ENCODE measurements at places on chromosomes 3 and 15.
A peak's percentile ranks its signal among the peaks of the same experiment; 100 is the strongest.

- DNase-seq = no peak
Measured at GRCh38 chr3:147416931-147417330, 7.8 kb downstream of the ZIC1 start.

GRCh38 chr3:128321418-128321817, 145.3 kb downstream of the DNAJB8 start:
- DNase-seq = no peak

GRCh38 chr3:160719710-160720109, 36.3 kb upstream of the PPM1L start:
- DNase-seq = no peak

GRCh38 chr3:67661089-67661488, 6.7 kb upstream of the SUCLG2 start:
- DNase-seq = no peak

GRCh38 chr3:125239266-125239665, 26.7 kb upstream of the SLC12A8 start:
- DNase-seq = no peak

- DNase-seq = no peak
Measured at GRCh38 chr3:26247712-26248111, 374.9 kb upstream of the LRRC3B start.

DNA sequence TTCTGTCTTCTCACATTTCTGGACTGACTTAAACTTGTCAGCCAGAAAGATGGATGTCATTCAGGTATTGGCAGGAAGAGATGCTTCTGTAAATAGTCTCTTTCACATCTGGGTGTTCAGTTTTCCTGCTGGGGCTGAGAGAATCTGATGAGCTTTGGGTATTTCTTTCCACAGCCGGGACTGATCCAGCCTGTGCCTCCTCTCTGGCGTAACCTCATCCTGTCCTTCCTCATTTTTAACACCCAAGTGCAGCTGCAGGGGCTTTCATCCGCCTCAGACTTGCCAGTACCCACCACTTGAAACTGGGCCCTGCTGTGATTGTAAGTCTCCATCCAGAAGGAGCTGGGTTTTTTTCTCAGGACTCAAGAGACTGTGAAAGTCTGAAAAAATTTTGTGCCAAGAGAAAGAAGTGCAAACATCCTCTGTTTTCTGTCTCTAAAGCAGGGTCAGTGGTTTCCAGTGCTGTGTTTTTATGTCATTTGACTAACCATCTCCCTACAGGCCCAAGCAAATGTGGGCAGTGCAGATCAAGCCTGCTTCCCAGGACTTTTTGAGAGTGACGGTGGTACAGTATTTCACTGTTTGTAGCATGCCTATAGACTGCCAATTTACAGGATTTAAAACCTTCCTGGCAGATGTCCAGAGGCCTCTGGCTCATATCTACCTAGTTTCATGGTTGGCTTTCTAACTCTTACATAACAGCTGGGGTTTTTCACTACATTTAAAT, 342.7 kb downstream of the PTPRG start:
- peak; percentile 16 for DNase-seq

GRCh38 chr3:126553284-126554084, 5.2 kb downstream of the C3orf22 start:
- DNase-seq = no peak

GRCh38 chr3:16177382-16177781, 2.9 kb downstream of the GALNT15 start:
- no peak for DNase-seq

DNA sequence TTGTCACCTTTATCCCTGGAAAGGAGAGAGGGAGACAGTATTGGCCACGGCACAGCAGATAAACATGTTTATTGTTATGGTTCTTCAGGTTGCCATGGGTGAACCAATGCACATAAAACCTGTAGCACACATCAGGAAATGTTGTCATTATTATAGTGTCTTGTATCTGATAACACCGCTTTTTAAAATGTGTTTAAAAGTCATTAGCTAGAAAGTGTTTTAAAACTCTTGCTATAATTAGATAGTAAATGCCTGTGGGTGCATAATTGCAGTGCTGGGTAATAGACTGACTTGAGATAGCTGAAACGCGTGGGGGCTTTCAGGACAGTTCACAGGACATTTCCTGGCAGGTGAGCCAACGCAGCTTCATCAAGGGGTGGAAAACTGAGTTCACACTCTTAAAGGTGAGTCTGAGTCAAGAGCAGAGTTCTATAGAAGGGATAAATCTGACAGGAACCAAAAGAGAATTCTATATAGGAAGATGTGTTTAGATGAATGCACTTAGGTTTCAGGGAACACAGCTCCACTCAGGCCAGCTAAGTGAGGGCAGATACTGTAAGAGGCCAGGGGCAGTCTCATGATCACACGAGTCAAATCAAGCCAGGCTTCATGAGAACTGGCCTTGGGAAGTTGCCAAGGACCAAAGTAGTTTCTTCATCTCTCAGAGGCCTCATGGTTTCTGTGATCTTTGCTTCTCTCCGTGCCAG, 35.6 kb upstream of the PPP4R2 start:
- no peak for DNase-seq

DNA sequence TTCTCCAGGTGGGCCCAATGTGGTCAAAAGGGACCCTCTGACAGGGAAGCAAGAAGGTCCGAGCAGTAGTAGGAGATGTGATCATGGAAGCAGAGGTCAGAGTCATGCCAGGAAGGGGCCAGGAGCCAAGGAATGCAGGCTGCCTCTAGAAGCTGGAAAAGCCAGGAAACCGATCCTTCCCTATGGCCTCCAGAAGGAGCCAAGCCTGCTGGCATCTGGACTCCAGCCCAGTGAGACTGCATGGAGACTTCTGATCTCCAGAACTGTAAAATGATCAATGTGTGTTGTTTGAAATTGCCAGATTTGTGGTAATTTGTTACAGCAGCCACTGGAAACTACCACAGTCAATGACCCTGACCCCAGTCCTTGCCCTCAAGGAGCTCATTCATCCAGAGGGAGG, 56.8 kb upstream of the SPATA12 start:
- no peak for DNase-seq

DNA sequence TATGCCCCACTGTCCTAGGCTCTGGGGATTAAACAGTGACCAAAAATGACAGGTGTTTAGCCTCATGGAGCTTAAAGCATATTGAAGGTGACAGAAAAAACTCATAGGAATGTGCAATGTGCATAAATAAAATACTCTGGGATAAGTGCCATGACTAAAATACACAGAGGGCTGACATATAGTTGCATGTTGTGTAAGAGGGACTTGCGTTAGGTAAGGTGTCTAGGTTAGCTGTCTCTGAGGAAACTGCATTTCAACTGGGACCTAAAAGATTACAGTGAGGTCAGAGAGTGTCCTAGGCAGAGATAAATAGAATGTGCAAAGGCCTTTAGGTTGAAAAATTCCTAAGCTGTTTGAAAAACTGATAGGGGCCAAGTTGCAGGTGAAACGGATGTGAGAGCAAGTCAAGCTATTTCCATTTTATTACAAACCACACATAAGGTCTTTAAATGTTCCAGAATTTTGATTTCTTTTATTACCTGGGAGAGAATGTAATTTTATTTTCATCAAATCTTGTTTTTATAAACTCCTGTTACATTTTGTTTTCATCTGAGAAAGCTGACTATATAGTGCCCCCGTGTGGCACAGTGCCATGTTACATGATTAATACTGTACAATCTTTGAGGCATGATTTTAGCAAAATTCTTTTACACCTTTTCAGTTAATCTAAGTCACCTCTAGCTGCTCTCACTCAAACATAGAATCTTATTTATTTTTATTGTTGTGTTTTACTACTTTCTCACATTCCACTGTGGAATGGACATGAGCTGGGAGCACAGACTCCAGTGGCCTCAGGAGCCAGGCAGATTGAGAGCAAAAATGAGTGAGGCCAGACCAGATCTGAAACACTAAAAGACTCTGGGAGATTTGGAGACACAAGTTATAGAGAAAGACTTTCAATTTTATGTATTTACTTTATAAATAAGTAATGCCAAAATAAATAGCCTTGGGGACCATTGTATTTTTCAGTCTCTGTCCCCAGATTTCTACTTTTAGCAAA, 259.6 kb upstream of the ZNF717 start:
- DNase-seq = peak; percentile 52

DNA sequence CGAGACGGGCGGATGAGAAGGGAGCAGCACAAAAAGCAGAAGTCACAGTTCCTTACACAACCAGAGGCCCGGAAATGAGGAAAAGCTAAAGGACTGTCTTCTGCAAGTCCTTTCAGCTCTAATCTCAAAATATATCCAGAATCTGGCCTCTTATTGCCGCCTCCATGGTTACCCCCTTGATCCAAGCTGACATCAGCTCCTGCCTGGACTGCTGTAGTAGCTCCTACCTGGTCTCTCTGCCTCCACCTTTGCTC, 324.0 kb upstream of the ROPN1 start:
- DNase-seq = no peak

DNA sequence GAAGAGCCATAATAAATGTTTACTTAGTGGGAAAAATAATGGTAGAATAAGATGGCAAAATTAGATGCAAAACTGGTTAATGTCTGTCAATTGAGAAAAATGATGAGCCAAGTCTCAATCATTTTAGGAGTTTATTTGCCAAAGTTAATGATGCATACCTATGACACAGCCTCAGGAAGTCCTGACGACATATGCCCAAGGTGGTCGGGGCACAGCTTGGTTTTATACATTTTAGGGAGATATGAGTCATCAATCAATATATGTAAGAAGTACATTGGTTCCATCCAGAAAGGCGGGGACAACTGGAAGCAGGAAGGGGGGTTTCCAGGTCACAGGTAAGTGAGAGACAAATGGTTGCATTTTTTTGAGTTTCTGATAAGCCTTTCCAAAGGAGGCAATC, 31.5 kb downstream of the CLEC3B start:
- no peak for DNase-seq

DNA sequence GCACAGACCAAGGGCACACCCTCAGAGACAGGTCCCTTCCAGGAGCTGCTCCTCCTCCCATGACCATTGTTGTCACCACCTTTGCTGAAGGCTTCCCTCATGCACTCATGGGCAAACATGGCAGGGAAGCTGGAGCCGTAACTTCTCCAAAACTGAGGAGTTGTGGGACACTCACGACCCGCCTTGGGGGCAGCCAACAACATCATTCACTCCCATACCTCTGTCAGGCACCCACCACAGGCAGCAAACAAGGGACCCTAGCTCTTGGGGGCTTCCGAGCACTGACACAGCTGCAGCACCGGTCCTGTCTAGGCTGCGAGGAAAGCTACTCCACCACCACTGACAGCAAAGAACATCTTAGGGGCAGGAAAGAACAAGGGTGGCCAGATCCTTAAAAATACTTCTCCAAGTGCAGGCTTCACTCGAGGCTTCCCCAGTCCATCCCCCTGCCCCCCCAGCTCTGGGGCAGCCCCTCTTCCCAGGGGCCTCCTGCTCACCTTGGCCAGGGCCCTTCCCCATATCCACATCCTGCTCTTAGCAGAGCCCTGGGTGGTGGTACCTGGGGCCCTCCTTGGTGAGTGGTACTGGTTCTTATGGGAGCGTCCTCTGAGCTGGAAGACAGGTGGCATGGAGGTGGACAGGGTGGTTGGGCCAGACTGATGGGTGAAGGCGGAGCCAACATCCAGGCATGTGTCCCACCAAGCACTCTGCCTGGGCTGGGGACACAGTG, 28.0 kb upstream of the DUSP7 start:
- DNase-seq = no peak

DNA sequence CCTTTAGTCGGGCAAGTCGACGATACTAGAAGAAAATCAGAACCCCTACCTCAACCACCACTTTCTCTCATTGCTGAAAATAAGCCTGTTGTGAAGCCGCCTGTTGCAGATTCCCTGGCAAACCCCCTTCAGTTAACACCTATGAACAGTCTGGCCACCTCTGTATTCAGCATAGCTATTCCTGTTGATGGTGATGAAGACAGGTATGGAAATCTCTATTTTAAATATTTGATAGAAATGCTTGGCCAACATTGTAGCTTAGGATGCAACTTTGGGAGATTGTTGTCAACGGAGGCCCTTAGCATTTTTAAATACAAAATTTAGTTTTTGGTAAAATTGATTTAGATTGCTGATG, 3.0 kb downstream of the TSC22D2 start:
- DNase-seq = no peak

- no peak for DNase-seq
Measured at GRCh38 chr15:31360843-31361763, 34.5 kb downstream of the KLF13 start.

GRCh38 chr3:132543011-132543739, 53.9 kb upstream of the ACKR4 start:
- DNase-seq = no peak

GRCh38 chr15:41967506-41968206, 4.7 kb downstream of the EHD4 start:
- DNase-seq = no peak

DNA sequence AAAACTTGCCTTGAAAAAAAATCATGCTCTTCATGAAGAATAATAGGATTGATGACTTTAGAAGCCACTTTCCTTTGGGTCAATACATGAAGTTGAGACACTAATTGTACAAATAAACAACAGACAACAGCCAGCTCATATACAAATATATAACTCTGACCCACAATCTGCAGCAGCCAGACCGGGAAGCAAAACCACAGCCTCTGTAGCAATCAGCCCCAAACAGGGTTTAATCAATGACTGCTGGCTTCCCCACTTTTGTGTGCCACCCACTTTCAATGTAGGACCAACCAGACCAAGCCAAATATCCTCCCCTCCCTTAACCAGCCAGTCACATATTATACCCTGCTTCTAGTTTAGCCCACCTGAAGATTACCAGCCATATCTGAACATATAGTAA, 39.0 kb downstream of the IFT57 start:
- no peak for DNase-seq

GRCh38 chr15:30929064-30929669, 25.5 kb downstream of the FAN1 start:
- no peak for DNase-seq

GRCh38 chr3:134395103-134395502, 20.9 kb upstream of the AMOTL2 start:
- no peak for DNase-seq

DNA sequence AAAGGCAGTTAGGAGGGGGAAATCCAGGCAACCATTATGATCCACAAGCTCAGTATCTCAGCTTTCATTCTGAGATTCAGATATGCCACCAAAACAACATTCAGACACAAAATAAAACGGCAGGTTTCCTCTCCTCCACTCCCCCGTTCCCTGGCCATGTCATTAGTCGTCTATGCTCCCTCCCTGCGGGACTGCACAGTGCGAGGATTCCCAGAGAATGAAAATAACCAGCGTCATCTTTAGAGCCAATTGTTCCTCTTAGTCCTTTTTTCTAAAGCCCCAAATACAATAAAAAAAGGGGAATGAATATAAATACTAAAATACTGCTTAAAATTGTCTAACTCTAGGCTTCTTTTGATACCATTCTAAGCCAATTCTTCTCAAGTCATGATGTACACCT, 7.8 kb upstream of the SLCO3A1 start:
- no peak for DNase-seq

- no peak for DNase-seq
Measured at GRCh38 chr3:107796791-107797190, 274.0 kb downstream of the BBX start.

Measured in nephron progenitor cell (in vitro differentiated cells).